ENCODE measurements at places on chromosomes 2 and 18.

- no peak for DNase-seq
Observed at GRCh38 chr2:41711736-41712135, 336.1 kb upstream of the PKDCC start.

DNA sequence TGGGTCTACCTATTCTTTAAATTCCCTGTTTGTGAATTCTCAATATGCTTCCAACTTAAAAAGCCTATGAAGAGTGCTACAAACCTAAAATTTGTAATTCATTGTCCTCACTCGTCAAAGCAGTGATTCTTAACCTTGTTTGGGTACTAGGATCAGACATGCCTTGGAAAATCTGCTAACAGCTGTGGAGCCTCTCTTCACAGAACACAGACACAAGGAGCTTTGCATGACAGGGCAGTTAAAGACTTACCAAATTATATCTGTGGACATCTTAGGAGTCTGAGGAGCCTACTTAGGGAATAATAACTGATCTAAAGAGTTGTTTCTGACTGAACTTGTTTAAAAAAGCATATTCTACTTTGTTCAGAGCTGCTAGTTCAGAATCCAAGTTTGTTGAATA, 38.1 kb downstream of the TMEM87B start:
- DNase-seq, result no peak

GRCh38 chr18:26741048-26741447, 124.5 kb downstream of the AQP4 start:
- DNase-seq, result no peak

DNA sequence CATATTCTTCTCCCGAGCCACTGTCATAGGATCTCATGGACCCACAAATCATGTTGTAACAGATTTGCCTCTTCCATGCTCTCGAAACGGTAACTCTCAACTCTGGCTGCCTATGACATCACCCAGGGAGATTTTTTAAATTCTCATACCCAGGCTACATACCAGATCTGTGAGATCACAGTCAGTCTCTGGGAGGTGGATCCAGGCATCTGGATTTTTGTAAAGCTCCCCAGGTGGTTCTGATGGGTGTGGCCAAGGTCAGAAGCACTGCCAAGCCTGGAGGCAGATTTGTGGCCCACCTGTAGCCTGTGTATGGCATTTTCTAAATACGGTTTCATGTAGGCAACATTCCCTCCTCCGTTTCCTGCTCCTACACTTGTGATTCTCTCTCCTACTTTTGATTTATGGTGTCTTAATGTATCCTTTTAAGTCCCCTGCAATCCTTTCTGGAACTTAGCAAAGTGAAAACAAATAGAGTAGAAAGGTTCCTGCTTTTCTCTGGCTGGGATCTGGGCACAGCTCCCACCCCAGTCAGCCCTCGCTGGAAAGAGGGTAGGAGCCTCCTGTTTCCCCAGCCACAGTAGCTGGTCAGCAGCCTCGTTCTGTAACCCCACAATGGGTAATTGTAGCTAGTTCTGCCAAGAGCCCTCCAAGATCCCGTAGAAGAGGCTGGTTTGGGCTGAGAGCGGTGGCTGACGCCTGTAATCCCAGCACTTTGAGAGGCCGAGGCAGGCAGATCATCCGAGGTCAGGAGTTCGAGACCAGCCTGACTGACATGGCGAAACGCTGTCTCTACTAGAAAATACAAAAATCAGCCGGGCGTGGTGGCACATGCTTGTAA, 96.2 kb downstream of the KLHL29 start:
- DNase-seq, result no peak

DNA sequence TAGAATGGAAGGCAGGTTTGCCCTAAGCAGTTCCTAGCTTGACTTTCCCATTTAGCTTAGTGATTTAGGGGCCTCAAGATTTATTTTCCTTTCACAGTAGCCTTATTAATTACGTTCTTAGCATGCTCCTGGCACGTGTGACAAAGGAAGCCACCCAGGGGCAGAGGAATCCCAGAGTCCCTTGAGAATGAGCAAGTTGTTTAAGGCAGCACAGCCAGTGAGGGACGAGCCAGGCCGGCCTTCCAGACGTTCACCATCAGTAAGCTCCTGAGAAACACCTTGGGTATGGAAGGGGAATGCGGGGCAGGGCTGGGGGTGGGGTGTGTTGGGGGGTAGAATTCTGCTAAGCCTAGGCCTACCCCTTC, 76.3 kb downstream of the SOWAHC start:
- DNase-seq, result no peak

- no peak for DNase-seq
Observed at GRCh38 chr2:96656540-96656939, 14.0 kb downstream of the FER1L5 start.

GRCh38 chr18:649341-649740, 8.1 kb upstream of the TYMS start:
- DNase-seq, result no peak

GRCh38 chr2:24490181-24490689, 819 bp upstream of the NCOA1 start:
- DNase-seq, result no peak

GRCh38 chr18:76713432-76713831, 108.9 kb upstream of the ZNF236 start:
- no peak for DNase-seq

GRCh38 chr2:172702451-172702850, 33.2 kb upstream of the RAPGEF4 start:
- DNase-seq, result no peak

DNA sequence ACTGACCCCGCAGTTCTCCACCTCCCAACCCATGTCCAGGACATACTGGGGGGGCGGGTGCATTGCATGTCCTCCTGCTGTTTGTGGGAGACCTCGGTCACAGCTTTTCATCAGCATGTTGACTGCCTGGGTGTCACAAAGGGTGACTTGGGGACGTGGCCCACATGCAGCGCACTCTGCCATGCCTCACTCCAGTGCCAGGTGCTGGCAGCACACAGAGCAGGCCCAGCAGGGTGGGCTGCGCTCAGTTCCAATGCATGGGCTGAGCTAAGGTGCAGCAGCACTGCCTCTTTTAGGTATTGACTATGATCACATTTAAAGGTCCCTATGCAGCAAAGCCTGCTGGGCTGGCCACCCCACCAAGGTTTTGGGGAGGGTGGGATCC, 261.9 kb upstream of the SALL3 start:
- no peak for DNase-seq

DNA sequence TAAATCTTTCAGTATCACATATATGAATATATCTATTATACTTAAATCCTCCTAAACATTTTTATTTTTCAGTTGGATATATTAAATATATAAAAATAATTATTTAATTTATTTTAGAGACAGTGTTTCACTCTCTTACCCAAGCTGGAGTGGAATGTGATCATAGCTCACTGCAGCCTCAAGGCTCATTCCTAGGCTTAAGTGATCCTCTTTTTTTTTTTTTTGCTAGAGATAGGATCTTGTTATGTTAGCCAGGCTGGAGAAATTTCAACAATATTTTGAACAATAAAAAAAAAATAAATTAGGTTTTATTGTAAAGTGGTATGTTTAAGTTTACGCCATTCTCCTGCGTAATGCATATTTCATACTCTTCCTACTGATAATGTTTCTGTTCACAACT, 4.2 kb downstream of the SPAST start:
- DNase-seq, result no peak

GRCh38 chr2:216690853-216691741, 4.3 kb downstream of the IGFBP5 start:
- DNase-seq, result no peak

GRCh38 chr2:85794491-85795121, 40.8 kb downstream of the ATOH8 start:
- DNase-seq, result no peak

All from activated naive CD8-positive, alpha-beta T cell treated with anti-CD3 and anti-CD28 coated beads, Interleukin-2, amount 50 U/mL, for 16 hours (primary cell).